ENCODE measurements at places on chromosomes 11 and 22.

DNA sequence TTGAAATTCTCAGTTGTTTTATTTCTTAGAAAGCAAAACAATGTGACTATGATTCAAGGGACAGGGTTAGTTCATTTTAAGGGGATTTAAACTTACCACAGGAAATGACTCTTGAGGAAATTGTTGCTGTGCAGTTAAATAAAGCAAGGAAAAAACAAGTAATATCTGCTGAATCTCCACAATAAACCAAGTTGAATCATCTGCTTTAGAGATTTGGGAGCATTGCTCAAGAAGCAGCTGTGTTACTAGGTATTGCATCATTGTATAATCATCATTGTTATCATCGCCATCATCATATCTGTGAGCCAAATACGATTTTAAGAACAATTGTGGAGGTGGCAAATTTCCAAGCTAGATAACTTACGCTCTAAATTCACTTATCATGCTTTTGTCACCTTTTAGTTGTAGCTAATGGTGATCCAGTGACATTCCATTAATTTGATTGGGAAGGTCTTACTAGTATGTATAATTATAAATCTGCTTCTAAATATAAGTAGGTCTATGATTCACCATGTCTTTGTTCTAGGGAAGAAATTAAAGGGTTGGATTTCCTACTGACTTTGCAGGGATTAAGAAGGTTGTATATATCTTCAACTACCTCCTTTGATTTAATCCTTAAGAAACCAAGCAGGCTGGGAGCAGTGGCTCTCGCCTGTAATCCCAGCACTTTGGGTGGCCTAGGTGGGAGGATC is 19.9 kb downstream of the MMP10 start:
- no peak for DNase-seq

- DNase-seq = no peak
Measured at GRCh38 chr11:66324664-66325063, 7.8 kb upstream of the CD248 start.

DNA sequence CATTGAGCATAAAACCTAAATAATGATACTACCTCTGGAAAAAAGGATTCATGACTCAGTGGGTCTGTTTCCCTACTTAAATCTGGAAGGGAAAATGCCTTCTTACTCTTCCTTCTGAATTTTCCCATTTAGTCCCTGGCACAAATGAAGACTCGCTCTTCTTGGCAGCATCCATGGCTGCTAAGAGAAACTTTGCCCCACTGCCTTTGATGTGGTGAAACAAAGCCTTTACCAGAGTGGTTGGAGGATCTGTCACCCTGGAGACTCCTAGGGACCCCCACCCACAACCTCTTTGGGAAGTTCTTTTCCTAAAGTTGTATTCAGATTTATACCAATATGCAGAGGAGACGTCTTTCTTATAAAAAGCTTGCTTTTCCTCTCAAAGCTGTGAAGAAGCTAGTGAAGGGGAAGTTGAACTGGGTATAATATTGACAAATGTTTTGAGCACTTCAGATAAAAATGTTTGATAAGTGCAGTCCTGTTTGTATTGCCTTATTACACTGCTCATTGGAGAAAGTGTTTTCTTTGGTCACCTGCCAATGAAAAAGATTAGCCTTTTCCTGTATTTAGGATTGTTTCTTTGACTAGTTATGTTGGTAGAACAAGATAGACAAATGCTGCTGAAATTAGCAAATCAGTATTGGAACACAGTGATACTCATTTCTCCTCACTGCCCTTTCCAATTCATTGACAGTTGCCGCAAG is 77.3 kb downstream of the ARFGAP2 start:
- DNase-seq = no peak

GRCh38 chr11:59918480-59918879 is 19.8 kb upstream of the OOSP1 start:
- DNase-seq = no peak

DNA sequence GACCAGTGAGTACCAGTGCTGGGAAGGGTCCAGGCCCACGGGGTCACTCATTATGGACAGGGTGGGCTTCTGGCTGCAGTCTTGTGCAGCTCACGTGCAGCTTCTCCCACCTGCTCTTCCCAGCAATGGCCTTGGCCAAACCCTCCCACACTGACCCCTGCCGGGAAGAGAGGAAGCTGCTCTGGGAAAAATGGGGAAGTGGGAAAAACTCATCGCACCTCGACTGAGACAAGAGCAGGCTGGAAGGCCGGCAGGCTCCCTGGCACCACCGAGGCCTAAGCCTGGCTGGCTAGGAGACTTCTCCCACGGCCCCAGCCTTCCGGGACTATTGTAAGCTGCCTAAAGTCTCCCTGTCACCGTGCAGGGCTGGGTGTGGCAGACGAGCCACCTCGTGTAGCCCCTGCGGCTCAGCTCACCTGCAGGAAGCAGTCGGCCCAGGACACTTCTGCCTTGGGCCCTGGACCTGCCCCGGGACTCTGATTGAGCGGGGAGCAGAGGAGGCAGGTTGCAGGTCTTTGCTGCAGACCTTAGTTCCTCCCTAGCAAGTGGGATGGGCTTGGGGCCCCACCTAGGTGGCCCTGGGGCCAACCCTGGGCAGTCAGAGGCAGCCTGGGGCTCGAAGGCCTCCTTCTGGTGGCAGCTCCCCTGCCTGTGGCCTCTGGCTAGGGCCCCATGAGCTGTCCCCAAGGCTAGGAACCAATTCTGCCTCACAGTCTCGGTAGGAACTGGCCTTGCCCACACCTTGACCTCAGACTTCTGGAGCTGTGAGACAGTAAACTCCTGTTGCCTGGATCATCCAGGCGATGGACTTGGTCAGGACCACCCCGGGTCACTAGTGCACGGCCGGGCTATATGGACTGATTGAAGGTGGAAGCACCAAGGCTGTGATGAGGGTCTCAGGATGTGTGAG is 23.1 kb downstream of the MRGPRG start:
- DNase-seq = no peak

DNA sequence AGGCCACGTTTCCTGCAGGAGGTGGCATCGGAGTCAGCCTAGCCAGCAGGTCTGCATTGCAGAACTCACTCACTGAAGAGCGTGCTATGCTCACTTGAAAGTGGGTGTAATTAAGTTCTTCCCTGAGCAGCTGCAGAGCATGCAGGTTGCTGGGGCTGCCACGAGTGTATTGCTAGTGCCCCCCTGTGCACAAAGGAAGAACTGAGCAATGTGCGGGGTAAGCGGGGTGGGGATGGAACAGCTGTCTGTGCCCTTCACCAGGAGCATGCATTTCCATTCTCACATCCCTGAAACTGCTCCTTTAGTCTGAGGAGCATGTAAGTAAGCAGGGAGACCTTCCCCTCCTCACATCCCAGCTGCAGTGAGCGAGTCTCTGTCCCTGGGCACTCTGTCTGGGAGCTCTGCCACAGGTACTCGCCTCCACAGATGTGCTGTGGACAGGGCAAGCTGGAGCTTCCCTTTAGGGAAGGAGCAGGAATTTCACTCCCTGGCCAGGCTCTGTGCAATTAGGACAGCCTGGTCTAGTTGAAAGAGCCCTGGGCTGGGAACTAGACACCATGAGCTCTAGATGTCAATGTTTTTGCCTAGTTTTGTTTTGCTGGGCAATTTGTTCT is 1031.8 kb downstream of the NTM start:
- peak; percentile 1 for DNase-seq

GRCh38 chr11:72140661-72141060 is 5.1 kb downstream of the FOLR3 start:
- DNase-seq = no peak

GRCh38 chr11:61826930-61827570 is 1.1 kb upstream of the FADS2 start:
- DNase-seq = no peak

- DNase-seq = peak; percentile 76
Measured at GRCh38 chr11:18721561-18722292, 4.3 kb downstream of the IGSF22 start.

- DNase-seq = no peak
Measured at GRCh38 chr22:27679176-27679575, 122.4 kb downstream of the MN1 start.

DNA sequence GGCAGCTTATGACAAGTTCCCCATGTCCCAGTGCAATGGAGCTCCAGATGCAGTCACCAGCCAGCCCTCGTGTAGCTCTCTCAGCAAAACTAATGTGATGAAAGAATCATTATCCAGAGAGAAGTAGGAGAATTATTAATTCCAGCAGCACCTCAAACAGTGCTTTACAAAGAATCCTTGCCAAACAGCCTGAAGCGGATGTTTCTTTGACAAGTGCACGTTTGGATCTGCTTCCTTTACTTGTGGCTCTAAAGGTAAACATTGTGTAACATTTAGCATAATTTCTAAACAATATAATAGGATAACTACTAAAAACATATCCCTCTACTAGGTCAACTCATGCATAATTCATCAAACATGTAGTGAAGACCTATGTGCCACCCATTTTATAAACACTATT is 197.0 kb downstream of the FAM181B start:
- no peak for DNase-seq

GRCh38 chr11:19245351-19245750 is 4.6 kb upstream of the E2F8 start:
- DNase-seq = no peak

- no peak for DNase-seq
Measured at GRCh38 chr11:112975051-112975450, 13.8 kb downstream of the NCAM1 start.

- DNase-seq = no peak
Measured at GRCh38 chr11:122367809-122368231, 251.8 kb upstream of the BLID start.

- DNase-seq = no peak
Measured at GRCh38 chr11:70597751-70598625, 199.7 kb downstream of the CTTN start.

DNA sequence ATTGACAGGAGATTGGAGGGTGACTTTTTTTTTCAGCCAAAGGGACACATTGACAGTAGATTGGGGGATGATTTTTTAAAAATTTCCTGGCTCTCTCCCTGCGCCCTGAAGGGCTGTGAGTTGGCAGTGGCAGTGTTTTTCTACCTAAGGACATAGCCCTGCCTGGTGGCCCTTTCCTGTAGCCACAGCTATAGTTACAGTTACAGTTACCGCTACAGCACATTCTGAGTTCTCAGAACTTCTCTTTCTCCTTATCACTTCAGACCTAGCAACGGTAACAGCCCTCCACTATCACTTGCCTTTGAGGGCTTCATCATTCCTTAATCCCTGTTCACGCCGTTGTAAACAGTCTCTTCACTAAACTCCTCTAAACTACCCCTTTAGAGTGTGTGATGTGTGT is 684 bp downstream of the MRGPRX2 start:
- DNase-seq = no peak

DNA sequence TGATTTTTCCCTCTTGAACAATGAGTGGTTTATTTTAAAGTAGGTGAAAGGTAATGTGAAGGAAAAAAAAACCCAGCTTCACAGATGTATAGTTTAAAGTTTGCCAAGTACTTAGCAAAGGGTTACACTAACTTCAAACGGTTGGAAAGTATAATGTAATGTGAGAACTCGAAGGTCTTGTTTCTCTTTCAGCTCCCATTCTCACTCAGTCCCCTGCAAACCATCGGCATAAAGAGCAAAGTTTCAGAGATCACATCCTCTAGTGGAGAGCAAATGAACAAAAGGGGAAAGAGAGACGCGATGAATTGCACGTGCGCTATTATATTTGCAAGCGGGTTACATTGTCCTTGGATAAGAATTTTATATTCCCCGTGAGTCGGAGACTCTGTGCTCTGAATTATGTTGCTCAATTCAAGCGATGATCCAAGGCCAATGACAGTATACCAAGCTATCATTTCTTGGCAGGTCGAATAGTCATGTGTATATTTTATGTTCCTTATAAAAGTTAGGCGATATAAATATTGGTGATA is 37.6 kb upstream of the BIRC3 start:
- no peak for DNase-seq

GRCh38 chr11:78941226-78941851 is 366.7 kb upstream of the NARS2 start:
- DNase-seq = no peak

Measured in K562 (cell line).